ENCODE measurements at places on chromosomes 2 and 18.
A peak's percentile ranks its signal among the peaks of the same experiment; 100 is the strongest.

- peak; percentile 67 for DNase-seq
Observed at GRCh38 chr2:233331536-233331935, 22.8 kb upstream of the DGKD start.

- no peak for DNase-seq
Observed at GRCh38 chr18:25853691-25854433, 236.6 kb downstream of the SS18 start.

DNA sequence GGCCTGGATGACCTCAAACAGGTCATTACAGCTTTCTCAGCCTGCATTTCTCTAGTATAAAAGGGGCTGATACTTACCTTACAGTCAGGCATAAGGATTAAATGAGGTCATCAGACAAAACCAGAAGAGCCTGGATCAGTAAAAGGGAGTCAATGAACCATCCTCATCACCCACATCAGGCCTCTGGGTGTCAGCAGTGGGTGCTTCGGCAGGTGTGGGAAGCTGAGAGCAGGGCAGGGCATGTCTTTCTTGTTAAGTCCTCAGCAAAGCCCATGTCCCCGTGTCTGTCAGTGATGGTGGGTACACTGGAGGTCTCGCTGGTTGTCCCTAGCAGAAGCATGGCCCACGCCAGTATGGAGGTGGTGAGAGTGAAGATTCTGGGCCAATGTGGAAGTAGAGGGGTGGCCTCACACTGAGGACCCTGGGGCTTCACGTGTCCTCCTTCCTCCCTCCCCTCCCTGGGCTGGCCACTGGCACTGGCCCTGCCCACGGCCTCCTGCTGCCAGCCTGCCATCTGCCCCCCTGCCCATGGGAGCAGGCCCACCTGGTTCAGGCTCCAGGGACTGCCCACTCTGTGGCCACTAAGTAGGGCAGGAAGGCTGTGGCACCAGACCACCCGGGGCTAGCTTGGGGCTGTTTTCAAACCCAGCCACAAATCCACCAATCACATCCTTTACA is 4.4 kb downstream of the ADRA2B start:
- DNase-seq, result no peak

DNA sequence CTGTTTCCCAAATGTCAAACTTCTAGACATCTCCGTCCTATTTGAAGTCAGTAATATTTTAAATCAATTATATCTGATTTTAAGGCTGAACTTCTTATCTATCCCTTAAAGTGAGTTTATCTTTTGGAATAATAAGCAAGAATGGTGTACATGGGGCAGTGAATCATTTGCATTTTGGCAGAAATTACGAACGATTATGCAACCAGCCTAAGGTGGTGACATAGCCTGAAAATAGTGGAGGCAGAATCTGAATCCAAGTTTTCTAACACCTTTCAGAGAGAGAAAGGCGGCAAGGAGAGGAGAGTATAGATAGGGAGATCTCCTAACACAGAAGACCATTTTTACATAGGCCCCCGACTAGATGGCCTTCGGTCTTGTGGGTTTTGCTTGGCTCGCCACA is 10.7 kb downstream of the ZBTB14 start:
- no peak for DNase-seq

- DNase-seq, result no peak
Observed at GRCh38 chr2:65710779-65711295, 278.4 kb upstream of the SPRED2 start.

DNA sequence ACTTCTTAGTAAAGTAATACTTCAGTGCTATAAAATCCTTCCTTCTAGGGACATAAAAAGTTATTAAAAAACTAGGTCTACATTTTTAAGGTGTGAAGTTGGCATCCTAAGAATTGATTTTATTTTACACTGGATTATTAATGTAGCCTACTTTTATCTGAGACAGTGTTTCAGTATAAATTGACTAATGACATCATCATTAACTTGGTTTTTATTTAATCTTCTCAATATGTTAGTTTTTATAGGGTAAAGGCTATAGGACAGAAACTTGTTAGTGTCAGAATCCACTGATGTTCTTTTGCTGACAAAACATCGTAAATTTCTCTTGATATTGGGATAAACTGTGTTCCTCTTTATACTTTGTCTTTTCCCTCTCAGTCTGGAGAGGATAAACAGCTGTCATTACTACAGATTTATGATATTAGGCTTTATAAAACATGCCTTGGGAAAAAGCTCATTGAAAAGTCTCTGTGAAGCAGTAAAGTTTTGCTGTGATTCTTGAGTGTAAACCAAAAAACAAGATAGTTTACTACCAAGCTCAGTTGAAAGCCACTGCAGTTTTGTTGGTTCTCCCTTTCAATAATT is 569.9 kb downstream of the EPHA4 start:
- DNase-seq, result no peak

- DNase-seq, result no peak
Observed at GRCh38 chr2:104046466-104046865, 807.4 kb upstream of the POU3F3 start.

- DNase-seq, result no peak
Observed at GRCh38 chr18:28050545-28050944, 126.4 kb downstream of the CDH2 start.

DNA sequence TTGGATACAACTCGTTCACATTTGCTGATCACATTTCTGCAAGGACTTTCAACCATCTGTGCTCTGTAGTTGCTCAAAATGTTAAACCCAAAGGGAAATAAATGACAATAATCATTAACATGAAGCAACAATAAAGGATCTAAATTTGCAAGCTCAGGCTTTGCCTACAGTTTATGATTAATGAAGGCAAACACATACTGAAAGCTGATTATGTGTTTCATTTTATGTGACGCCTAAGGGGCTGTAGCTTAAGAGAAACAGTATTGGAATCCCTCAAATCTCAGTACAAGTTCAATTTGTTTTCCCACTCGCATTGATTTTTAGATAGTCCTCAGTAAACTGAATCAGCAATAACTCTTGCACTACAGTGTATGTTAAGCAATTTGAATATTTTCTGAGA is 160.3 kb upstream of the FSIP2 start:
- DNase-seq, result no peak

DNA sequence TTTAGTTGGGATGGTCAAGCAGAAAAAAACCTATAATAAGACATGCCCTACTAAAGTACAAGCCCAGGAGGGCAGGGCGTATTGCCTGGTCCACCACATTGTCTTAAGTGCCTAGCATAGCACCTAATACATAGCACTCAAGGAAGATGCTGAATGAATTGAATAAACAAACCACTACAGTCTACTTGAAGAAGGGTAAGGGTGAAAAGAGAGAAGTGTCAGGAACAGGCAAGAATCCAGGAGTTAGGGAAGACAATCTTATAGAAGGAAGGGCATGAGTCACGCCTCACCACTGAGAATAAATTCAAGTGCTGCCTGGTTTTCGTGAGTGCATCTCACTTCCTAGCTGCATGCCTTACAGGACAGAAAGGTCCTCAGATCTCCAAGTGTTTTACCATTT is 13.9 kb downstream of the SLC19A3 start:
- no peak for DNase-seq

GRCh38 chr2:151083856-151084795 is 177.5 kb downstream of the RBM43 start:
- no peak for DNase-seq

- DNase-seq, result no peak
Observed at GRCh38 chr2:196606516-196606915, 33.0 kb upstream of the CCDC150 start.

DNA sequence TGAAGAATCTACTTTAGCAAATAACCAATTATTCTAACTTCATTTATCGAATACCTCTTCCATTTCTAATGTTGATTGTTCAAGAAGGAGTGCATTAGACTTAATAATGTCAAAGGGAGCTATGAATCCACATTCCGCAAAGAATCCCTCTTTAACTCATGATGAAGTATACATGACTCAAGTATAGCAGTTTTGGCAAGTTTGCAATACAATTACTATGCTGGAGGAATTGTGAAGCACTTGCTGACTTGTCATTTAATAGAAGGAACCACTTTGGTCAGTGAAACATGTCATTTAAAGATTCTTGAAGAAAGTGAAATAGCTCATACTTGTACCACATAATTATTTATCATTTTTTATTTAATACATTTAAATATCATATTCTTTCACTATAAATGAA is 125.1 kb downstream of the SLC39A10 start:
- no peak for DNase-seq

DNA sequence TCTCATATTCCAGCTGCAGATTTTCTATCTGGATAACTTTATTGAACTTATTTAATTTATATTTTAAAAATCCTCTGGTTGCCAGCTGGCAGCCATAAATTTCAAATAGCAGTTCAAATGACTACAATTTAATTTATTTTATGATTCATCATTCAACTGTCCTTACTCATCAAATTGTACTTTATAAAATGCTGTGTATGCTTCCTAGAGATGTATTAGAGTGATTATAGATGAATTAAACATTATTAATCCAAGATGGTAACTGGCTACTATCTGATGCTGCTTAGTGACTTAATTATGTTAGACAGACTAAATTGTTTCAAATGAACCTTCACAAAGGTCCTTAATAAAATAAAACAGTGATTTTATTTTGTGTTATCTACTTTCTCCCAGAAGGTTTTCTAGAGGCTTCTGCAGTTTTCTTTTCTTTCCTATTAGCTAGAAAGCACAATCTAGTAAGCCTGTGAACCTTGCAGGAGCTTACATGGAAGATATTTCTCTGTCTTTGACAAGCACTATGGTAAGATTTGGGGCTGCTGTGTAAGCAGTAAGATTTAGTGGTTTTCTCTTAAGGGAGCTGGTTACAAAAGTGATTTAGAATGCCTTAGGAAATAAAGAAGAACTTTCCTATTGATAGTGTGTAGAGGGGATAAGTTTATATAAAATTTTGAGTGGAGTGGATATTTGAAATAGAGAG is 322.3 kb downstream of the FSIP2 start:
- DNase-seq, result no peak

DNA sequence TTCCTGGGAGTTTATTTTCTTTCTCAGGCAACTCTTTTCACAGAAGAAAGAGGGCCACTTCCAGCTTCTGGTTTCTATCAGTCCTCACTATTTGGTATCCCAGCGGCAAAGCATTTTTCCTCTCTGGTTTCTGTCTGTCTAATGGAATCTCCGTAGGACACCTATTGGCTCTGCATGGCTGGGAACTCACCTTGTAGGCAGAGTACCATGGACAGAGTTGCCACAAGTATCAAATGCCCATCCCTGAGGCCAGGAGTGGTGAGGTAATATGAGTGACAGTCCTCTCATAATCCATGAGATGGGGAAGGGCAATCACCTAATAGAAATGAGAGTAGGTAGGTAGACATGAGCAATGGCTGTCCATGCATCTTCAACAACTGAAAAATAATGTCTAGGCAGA is 369.5 kb upstream of the PIK3C3 start:
- DNase-seq, result no peak

GRCh38 chr18:68916734-68917133 is 118.9 kb downstream of the CCDC102B start:
- DNase-seq, result no peak

- DNase-seq, result no peak
Observed at GRCh38 chr18:35024965-35025364, 16.2 kb upstream of the MAPRE2 start.

GRCh38 chr2:239399921-239400595 is 762 bp downstream of the HDAC4 start:
- DNase-seq, result peak; percentile 27

GRCh38 chr2:18630941-18631340 is 41.6 kb upstream of the NT5C1B start:
- DNase-seq, result no peak

- DNase-seq, result no peak
Observed at GRCh38 chr2:42967959-42968674, 175.7 kb upstream of the HAAO start.

DNA sequence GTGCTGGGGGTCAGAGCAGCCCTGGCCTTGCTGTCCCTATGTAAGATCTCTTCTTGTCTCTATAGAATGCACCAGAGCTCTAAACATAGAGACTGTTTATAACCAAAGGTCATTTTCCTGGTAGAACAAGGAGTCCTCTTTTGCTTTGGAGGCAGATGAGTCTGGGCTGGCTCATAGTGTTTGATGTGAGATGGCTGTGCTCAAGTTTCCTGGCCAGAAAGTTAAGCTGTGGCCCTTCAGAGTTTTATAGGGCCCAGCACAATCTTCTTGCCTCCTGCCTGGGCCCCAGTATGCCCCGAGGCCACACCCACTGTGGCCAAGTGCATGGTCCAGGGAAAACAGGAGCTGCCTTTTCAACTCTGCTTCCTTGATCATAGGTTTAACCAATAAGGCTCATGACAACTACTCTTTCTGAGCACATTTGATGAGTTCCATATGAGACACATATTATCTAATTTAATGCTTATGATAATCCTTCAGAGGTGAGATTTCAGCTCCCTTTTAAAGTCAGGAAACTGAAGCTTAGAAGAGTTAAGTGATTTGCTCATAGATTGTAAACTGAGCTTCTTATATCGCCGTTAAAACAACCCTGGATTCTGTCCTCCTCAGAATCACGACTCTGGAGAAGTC is 66.3 kb downstream of the MYCN start:
- DNase-seq, result no peak

- DNase-seq, result no peak
Observed at GRCh38 chr2:219836647-219837177, 209.3 kb downstream of the SLC4A3 start.

DNA sequence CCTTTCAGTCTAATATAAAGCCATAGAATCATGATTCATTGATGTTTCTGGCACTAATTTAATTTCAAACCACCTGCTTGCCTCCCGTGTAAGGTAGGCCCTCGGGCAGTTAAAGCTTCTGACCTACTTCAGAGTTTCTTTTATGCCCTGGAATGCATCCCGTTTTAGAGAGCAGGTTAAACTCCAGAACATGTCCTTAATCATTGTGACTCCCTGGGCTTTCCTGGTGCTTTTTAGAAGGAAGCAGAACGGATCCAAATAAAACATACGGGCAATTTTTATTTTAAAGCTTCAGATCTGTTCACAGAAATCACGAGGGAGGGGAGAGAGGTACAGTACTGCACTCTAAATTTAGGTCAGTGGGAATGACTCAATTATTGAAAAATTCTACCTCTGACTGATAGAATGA is 134.8 kb downstream of the GCA start:
- DNase-seq, result no peak

DNA sequence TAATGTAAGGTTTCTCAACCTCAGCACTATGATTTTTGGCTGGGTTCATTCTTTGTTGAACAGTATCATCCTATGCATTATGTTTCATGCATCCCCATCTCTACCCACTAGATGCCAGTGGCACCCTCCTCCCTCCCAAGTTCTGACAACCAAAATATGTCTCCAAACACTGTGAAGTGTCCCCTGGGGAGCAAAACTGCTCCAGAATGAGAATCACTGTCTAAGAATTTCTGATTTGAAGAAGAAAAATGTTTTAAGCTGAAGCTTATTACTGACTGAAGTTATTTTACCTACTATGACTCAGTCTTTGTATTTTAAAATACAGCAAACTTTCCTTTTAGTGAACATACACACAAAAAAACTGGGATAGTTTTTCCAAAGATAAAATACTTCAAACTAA is 3.4 kb downstream of the THADA start:
- DNase-seq, result no peak

GRCh38 chr2:23649819-23650218 is 264.8 kb downstream of the KLHL29 start:
- no peak for DNase-seq

DNA sequence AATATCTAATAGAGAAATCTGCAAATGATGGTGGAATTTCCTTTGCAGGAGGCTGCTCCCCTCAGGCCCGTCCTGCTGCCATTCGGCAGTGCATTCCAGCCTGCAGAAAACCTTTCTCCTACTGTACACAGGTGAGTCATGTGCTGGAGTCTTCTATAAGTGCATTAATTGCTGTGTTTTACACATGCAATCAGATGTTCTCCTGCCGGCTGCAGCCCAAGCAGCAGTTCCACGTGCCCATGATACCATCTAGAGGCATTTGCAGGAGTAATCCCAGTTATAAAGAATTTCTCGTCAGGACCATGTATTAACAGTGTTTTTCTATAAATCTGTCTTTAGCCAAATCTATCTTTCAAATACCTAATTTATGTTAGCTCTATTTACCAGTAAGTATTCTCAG is 304.7 kb upstream of the HNMT start:
- no peak for DNase-seq
